ENCODE measurements at places on chromosomes 1 and 21.

GRCh38 chr1:39080831-39081270 is 54.7 kb downstream of the NDUFS5 start:
- DNase-seq, result peak; percentile 92

DNA sequence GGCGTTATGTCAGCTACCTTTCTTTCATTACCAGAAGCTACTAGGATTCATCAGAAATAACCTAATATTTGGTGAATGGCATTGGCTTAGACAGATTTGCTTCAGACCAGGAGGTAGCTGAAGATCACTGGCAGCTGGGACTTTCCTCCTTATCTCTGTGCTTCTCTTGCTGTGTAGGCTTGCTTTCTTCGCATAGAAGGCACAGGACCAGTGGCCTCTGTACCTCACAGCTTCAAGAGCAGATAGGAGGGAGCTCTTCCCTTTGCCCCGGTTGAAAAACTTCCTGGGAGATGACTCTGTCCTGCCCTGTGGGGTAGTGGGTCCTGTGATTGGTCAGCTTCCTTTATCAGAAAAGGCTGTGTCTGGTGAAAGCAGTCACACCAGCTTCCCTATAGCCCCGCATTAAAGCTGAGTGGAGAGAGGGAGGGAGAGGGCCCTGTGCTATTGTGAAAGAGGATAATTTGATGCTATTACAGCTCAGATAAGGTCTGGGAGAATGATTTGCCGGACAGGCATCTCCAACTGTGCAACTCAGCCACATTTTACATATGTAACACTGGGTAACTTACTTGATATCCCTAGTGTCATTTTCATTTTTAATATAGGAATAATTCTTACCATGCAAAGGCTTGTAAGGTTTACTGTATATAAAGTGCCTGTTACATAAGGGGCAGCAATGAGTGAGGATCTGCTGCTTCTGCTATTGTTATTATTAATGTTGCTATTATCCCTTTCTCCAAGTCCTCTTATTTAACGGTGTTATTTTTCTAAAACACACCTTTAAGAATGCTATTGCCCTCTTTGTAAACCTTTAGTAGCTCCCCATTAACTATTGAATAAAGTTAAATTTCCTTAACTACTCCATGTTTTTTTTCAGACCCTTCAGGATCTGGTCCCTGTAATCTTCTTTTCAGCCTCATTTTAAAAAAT is 31.6 kb downstream of the OSBPL9 start:
- peak; percentile 43 for DNase-seq

DNA sequence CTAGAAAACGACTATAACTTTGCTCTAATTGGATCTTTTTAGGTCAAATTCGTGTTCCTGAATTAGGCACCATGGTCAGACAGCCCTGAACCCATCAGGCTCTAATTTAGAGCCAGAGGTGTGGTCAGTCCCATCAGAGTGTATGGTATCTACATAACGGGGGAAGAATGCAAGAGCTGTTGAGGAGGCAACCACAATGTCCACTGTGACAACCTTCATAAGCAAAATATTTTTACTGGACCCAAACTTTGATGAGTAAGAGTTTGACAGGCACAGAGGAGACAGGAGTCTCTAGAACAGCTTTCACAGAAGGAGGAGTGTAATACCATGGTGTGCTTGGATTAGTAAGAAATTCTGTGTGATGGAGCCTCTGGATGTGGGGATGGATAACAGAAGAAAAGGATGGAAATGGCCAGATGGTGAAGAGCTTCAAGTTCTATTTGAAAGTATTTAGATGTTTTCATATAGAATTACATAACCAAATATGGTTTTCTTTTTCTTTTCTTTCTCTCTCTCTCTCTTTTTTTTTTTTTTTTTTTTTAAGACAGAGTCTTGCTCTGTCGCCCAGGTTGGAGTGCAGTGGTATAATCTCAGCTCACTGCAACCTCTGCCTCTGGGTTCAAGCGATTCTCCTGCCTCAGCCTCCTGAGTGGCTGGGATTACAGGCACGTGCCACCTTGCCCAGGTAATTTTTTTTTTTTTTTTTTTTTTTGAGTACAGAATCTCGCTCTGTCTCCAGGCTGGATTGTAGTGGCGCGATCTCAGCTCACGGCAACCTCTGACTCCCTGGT is 24.9 kb downstream of the UBE2U start:
- DNase-seq, result no peak

- peak; percentile 69 for DNase-seq
These were observed 27.7 kb upstream of the LY9 start for GRCh38 chr1:160768295-160768657.

DNA sequence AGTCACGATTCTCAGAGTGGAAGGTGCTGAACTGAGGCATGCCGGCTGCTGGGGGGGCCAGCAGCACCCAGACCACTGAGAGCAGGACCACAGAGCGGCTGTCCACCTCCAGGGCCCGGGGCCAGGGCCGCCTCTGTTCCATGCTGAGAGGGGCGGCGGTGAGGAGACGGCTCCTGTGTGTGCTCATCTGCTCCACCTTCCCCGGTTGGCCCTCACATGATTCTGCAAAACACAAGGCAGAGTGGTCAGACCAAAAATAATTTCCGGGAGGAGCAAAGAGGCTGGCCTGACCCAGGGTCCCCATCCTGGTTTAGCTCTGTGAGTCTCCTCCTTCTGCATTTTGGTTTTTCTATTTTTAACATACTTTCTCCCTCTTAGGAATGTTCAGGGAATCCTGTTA is 26.4 kb downstream of the PLXNA2 start:
- DNase-seq, result no peak

DNA sequence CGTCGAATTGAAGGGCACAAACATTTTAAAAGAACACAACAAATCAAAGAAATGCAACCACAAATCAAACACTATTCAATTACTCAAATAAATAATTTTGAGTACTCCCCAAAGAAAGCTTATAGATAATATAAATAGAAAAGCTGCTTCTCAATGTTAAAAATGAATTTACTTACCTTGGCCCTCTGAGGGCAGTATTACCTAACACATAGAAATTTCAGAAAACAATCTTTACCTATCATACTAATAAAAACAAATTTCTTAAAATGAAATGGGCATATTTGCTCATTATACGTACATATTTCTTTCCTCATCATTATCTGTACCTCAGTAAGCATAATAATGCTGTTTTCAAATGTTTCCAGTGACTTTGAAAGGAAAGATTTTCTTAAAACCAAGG is 141.8 kb downstream of the AKT3 start:
- DNase-seq, result no peak

Data from GM23338 (cell line).